HTR-8/SVneo (cell line): ENCODE measurements at places on chromosomes 11 and 22.

DNA sequence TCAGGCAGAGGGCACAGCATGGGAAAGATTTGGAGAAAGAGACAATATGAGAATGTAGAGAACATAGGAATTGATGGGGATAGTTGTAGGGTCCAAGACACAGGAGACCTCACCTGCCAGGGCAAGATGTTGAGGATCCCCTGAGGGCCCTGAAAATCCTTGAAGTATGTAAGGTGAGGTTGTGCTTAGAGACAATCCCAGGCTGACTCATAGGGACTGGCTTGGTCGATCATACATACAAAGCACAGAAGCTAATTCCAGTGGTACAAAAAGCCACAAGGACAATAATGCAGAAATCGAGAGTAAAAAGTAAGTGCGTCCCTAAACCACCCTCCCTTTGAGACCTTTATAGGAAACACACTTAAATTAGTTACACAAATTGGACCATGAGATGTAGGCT, 468.2 kb downstream of the MIAT start:
- no peak for DNase-seq

DNA sequence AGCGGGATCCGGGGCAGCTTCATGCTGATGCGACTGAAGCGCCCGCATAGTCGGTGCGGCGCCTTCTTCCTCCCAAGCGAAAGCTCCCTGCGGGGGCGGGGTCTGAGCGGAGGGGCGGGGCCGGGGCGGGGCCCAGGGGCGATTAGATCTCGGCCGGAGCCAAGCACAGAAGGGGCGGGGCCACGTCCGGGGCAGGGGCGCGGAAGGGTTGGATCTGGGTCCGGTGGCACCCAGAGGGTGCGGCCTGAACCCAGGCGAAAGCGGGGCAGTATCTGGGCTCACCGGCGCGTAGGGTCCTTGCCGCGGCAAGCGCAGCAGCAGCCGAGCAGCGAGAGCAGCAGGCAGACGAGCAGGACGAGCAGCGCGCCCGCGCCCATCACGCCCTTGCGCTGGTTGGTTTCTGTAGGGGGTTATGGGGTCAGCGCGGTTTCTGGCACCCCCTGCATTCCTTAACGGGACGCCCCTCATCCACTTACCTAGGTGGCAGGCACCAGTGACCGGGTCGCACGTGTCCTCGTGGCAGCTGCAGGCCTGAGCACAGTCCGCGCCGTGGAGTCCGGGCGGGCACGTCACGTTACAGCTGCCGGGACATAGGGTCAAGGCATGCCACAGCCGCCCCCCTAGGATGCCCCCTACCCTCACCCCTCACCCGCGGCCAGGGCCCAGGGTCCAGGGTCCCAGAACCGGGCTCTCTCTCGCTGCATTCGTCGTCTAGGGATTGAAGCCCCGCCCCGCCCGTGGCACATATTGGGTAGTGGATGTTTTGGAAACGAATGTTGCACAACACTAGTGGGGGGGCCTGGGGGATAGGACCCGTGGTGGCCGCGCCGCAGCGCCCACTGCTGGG, 8.1 kb downstream of the SCARF2 start:
- no peak for DNase-seq

- no peak for DNase-seq
These were observed 342.5 kb downstream of the NTM start for GRCh38 chr11:131712897-131713296.

- DNase-seq, result no peak
These were observed 14.7 kb upstream of the KCTD17 start for GRCh38 chr22:37036655-37037377.

- DNase-seq, result no peak
These were observed 145.7 kb downstream of the TRPC6 start for GRCh38 chr11:101438126-101438525.

DNA sequence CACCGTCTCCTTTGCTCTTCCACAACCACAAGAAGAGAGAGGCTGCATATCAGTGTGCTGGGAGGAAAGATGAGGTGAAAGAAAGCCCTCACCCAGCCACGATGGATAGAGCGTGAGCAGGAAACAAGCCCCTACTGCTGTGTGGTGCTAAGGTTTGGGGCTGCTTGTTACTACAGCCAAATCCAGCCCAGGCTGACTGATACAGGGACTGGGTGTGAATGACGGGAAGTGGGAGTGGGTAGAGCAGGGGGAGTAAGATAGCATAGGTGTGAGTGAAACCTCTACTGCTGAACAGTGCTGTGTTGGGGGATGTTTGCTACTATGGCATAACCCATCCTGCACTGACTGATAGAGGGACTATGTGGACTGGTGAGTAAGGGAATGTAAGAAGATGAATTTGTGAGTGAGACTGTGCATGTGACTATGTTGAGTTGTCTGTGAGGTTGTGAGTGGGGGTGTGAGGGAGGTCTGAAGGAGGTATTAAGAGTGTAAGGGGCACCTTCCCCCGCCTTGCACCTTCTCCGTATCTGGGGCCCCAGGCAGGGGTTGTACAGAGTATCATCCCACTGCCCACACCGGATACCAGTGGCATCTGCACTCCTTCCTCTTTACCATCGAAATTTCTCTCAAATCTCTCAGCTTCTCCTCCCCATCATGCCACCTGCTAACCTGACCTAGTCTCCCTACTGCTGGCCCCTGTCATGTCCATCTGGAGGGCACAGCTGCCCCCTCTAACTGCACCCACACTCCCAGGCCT, 91.5 kb downstream of the MN1 start:
- DNase-seq, result no peak

GRCh38 chr11:77195071-77195755, 67.2 kb downstream of the MYO7A start:
- no peak for DNase-seq

DNA sequence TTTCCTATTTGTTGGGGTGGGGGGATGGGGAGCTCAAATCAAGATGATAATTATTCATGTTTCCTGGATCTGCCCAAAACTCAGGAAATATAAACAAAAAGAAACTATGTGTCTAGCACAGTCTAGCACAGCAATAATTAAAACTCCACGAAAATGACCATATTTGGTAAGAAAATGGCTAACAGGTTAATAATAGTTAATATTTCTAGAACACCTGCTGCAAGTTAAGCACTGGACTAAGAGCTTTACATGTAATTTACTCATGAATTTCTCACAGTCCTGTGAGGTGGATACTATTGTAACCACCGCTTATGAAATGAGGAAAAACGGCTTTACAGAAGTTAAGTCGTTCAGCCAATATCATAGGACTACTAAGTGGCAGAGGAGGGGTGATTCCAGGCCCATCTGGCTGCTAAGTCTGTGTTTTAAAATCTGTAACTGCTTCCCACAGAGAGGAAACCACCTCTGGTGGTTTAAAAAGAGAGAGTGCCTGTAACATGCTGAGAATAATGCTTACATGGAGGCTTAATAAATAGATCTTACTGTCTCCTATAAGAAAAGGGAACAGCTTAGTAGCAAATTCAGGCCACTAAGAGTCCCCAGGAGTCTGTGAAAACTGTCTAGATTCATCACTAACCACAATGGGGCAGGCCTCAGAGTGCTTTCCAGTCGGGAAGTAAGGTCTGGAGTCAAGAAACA, 11.0 kb upstream of the AMOTL1 start:
- DNase-seq, result no peak

GRCh38 chr11:65295571-65296341, 18.9 kb upstream of the CDC42EP2 start:
- no peak for DNase-seq

GRCh38 chr11:68471360-68472340, 11.1 kb downstream of the PPP6R3 start:
- DNase-seq, result peak; percentile 73

- DNase-seq, result peak; percentile 78
These were observed 28.8 kb downstream of the IGSF9B start for GRCh38 chr11:133927690-133928627.

GRCh38 chr11:122721964-122722266, 66.4 kb downstream of the UBASH3B start:
- peak; percentile 48 for DNase-seq

DNA sequence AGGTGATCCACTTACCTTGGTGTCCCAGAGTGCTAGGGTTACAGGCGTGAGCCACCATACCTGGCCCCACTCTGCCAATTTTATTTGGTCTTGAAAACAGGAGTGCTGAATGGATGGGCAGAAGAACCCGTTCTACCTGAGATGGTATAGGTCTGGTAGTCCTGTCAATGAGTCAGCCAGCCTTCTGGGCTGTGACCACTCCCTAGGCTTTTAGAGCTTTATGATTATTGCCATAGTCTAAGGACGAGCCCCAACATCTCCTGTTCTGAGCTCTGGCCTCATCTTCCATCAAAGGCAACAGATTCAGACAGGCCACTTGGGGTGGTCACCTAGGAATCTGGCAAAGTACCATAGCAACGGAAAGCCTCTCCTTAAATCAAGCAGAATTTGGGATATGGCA, 11.5 kb downstream of the ZDHHC5 start:
- no peak for DNase-seq

GRCh38 chr11:15539645-15540044, 424.9 kb downstream of the INSC start:
- no peak for DNase-seq

GRCh38 chr11:117431436-117431835, 103.8 kb downstream of the CEP164 start:
- DNase-seq, result no peak

GRCh38 chr11:128246810-128247594, 340.4 kb downstream of the ETS1 start:
- DNase-seq, result no peak

DNA sequence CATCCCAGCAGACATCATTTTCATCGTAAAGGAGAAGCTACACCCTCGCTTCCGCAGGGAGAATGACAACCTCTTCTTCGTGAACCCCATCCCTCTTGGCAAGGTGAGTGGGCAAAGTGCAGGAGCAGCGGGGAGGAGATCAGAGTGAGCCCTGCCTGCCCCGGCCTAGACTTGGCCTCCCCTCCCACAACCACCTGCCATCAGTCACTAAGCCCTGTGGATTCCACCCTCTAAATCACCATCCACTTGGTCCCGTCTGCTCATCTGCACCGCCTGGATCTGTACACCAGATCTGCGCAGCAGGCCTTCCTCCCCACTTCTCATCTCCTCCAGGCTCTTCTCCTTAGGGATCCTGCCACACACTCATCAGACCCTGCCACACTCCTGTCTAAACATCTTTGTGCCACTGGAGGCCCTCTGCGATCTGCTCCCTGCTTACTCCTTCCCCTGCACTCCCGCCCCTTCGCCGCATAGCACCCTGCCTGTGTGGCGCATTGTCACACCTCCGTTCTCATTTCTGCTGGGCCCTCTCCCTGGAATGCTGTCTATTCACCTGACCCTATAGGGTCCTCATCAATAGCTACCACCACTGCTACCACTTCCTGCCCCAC, 14.2 kb downstream of the UCP2 start:
- no peak for DNase-seq

GRCh38 chr11:46298699-46299433, 21.4 kb downstream of the CREB3L1 start:
- DNase-seq, result no peak

DNA sequence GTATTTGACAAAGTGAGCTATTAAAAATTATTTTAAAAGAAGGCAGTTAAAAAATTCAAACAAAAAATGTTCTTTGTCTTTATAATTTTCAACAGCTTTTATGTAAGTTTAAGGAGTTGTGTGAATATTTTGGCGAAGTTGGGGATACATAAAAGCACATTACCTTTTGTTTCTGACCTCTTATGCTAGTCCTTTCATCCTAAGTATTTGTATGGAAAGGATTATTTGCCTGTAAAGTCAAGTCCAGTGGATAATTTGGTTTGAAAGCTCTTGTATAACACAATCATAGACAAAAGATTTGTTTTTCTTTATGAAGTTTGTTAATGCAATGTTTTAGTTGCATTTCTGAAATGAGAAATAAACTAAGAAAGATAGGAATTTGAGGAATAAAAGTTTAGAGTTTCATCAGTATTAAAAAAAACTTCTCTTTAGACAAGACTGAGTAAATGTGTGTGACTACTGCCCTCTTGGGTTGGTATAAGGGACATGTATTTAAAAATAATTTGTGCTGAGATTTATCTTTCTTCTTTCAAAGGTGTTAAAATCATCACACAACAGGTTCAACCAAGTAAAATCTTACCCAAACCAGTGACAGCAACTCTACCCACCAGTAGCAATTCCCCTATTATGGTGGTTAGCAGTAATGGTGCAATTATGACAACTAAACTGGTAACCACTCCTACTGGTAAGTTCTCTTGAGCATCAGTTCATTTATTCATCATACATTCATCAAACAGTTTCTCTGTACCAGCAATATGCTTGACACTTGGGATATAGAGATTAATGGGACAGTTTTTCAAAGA, 68.2 kb downstream of the EMSY start:
- no peak for DNase-seq

GRCh38 chr22:25824828-25825423, 82.9 kb downstream of the MYO18B start:
- no peak for DNase-seq

DNA sequence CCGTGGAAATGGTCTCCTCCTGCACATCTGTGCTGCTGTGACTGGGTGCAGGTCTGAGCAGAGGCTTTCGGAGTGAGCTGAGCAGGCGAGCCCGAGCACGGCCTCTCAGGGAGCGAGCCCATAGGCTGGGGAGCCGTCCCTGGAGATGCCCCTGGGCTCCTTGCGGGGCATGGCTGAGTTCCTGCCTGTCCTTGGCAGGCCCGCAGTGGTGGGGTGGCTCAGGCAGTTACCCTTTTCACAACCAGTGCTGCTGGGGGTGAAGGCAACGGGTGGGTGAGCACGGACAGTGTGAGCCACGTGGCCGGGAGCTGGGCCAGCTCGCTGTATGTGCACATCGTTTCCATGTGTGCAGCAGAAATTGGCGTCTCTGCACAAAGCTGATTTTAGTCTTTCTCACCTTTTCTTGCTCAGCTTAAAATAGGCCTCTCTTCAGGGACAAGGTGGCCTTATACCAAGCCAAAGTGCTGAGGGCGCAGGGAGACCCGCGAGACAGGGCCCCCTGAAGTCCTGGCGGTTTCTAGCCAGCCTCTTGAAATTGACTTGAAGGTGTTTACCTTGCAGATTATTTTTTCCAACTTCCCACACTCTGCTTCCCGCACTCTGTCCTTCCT, at the start of gene TP53AIP1:
Gene TP53AIP1 (minus strand): TSS at position 55 of the 611 bp plus-strand sequence. CDS start 5,053 bp downstream, outside the sequence.
- DNase-seq, result no peak

- no peak for DNase-seq
These were observed 2.4 kb upstream of the MGAT3 start for GRCh38 chr22:39454385-39454871.

DNA sequence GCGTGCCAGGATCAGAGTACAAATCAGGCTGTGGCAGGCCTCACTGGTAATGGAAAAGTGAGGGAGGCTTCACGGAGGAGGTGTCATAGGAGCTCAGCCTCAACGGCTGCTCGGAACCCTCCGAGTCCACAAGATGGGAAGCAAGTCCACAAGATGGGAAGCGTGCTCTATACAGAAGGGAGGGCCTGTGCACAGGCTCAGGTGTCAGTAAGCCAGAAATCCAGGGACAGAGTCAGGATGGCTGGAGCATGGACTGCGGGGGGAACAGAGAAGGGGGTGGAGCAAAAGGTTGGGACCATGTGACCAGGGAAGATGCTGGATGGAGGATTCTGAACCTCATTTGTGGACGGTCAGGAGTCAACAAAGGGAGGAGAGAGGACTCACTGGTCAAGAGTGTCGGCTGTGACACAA, 3.4 kb upstream of the DPP3 start:
- DNase-seq, result no peak

- peak; percentile 64 for DNase-seq
These were observed 1.9 kb upstream of the PEX26 start for GRCh38 chr22:18075720-18076497.
